NCI-H1417 treated with DMSO at 0.1 percent for 48 hours (cell line): ENCODE measurements at places on chromosomes 6 and 20.

DNA sequence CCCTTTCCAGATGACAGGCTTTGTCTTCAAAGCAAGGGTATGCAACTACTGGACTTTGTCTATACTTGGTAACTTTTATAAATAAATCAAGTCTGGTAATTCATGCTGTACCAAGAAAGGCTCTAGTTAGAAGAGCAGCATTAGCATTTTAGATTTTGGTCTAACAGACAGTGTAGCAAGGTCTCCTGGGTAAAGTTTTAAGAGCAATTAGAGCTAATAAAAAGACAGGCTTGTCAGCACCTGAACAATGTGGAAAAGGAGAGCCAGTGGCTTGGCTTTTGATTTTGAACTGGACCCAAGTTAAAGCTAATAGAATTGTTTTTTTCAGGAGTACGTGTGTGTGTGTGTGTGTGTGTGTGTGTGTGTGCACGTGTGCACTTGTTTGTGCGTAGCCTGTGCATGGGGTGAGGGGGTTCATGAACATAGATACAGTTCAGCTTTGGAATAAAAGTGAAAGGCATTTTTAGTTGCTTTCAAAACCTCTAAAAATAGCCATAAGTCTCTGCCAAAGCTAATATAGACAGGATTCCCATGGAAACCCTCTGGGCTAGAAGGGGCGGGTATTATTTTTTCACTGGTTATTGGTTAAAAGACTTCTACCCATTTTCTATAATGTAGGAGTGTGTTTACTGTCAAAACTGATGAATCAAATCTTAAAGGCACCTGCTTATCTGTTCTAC is 138.4 kb downstream of the KCNQ5 start:
- DNase-seq, result no peak

DNA sequence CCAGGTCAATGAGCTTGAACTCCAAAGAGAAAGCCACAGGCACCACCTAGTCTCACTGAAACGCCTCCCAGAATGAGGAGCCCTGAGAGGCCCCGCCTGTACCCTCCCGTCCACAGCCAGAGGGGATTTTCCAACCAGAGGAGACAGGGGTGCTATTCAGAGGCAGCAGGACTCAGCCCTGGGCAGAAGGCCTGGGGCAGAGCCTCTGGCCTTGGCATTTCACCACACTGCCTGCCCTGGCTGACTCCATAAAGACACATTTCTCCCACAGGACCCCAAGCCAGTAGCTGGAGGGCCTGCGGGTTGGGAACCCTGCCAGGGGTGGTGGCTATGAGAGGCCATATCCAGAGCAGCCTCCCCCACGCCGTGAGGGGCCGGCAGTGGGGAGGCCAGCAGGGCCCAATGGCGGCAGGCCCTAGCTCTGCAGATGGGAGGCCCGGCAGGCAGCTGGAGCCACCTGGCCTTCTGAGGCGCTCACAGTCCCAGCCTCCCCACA is 159.3 kb downstream of the PREX1 start:
- no peak for DNase-seq

DNA sequence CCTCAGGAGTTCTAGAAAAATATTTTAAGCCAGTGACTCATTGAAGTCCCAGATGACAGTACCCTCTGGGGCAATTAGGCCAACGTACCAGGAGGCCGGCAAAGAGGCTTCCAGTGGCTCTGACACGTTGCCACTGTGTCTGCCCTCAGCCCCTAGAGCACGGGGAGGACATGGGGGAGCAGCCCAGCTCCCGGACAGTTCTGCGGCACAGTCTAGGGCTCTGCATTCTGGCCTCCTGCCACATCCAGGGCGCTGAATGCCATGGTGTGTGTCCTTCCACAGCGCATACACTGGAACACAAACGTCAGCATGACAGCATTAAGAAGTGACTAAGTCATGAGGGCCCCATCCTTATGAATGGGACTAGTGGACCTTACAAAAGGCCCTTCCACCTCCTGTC is 156.2 kb downstream of the RNASET2 start:
- DNase-seq, result no peak

- no peak for DNase-seq
Measured at GRCh38 chr6:80547827-80548226, 441.4 kb downstream of the BCKDHB start.

GRCh38 chr6:34357937-34358336 is 34.5 kb downstream of the NUDT3 start:
- no peak for DNase-seq

DNA sequence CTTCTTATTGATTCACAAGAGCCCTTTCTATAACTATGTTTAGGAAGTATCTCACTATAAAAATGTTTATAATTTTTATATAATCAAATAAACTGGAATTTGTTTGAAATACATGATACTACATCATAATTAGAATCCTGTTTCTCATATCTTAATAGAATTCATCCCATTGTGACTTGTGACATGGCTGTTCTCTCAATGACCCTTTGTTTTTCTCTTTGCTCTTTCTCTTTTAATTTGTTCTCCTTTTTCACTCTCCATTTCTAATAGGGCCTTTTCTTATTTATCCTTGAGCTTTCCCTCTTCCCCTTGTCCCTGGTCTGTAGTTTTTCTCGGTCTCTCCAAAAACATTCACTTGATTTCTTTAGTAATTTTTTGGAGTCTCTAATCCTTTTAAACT is 111.3 kb downstream of the ADGRB3 start:
- no peak for DNase-seq

DNA sequence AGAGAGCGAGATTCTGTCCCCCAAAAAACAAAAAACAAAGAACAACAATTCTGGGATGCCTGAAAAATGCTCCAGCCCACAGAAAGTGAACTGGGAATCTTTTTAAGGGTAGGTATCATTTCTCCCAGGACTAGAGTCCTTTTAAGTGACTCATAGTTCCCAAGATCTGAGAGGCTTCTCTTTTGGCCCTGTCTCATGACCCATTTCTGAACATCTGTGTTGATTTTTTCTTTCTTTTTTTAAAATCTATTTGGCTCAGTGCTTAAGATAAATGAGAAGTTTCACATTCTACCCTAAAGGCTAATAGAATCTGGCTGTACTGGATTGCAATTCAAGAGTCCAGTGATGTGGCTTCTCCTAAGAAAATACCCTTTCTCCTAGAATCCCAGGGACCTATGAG is 217.6 kb upstream of the FOXQ1 start:
- DNase-seq, result no peak

- no peak for DNase-seq
Measured at GRCh38 chr6:37243816-37244370, 13.7 kb upstream of the TBC1D22B start.
